Activated CD8-positive, alpha-beta T cell treated with anti-CD3 and anti-CD28 coated beads, Interleukin-2, amount 10 ng/mL, durations not matched to agents 7 days and 5 days (primary cell): ENCODE measurements at places on chromosomes 3 and 15. TPM values are rescaled to one million over a fixed set of nuclear protein-coding genes. Genes with fewer than 3 reads are reported as not detected.

The CHST2 gene
- 2.4 TPM for total RNA-seq

- peaks cover 7% of the 10 kb centered on the region for H3K27me3 ChIP-seq
- H3K4me3 ChIP-seq = no peak overlapping the region
- H3K4me1 ChIP-seq = no peaks in the 10 kb centered on the region
- DNase-seq = no peak
- no peaks in the 10 kb centered on the region for H3K36me3 ChIP-seq
- H3K27ac ChIP-seq = no peak overlapping the region
Measured at GRCh38 chr3:152843955-152844354, 9.0 kb downstream of the P2RY1 start.

DNA sequence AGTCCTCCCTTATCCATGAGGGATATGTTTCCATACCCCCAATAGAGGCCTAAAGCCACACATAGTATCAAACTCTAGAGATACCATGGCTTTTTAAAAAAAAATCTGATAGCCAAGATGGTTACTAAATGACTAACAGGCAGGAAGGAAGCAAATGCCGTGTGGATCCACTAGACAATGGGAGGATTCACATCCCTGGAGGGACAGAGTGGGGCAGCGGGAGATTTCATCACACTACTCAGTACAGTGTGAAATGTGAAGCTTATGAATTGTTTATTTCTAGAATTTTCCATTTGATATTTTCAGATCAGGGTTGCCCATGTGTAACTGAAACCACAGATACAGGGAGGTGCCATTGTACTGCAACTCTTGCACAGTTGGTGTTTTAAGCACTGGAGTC, 826.6 kb downstream of the SQOR start:
- H3K4me3 ChIP-seq = no peak overlapping the region
- no peak overlapping the region for H3K27ac ChIP-seq
- no peaks in the 10 kb centered on the region for H3K36me3 ChIP-seq

GRCh38 chr15:25709437-25710159, 153.5 kb downstream of the ATP10A start:
- H3K4me3 ChIP-seq = no peak overlapping the region
- H3K36me3 ChIP-seq = peaks cover 20% of the 10 kb centered on the region
- H3K27ac ChIP-seq = peak overlapping the region; percentile 43
- no peak for DNase-seq
